ENCODE measurements at places on chromosomes 1 and 21.

DNA sequence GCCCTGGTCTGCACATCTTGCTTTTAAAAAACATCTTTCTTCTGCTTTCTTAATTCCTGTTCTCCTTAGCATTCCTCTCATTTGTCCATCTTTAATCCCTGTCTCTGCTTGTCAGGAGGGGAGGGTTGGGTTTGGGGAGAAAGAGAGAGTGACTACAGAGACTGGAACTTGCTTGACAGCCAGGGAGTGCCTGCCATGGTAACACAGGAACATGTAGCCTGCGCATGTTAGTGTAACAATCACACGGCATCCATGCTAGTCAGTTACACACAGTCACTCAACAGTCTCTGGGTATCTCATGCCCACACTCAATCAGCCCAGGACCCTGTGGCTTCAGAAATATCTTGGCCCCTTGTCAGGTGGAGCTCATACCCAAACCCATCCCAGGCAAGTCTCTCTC is 818 bp upstream of the TFAP2E start:
- no peak for DNase-seq

GRCh38 chr1:55536545-55536865 is 321.3 kb upstream of the USP24 start:
- DNase-seq = no peak

- DNase-seq = no peak
Measured at GRCh38 chr1:235637756-235638534, 11.6 kb downstream of the GNG4 start.

GRCh38 chr1:230495891-230496385 is 69.8 kb upstream of the PGBD5 start:
- no peak for DNase-seq

DNA sequence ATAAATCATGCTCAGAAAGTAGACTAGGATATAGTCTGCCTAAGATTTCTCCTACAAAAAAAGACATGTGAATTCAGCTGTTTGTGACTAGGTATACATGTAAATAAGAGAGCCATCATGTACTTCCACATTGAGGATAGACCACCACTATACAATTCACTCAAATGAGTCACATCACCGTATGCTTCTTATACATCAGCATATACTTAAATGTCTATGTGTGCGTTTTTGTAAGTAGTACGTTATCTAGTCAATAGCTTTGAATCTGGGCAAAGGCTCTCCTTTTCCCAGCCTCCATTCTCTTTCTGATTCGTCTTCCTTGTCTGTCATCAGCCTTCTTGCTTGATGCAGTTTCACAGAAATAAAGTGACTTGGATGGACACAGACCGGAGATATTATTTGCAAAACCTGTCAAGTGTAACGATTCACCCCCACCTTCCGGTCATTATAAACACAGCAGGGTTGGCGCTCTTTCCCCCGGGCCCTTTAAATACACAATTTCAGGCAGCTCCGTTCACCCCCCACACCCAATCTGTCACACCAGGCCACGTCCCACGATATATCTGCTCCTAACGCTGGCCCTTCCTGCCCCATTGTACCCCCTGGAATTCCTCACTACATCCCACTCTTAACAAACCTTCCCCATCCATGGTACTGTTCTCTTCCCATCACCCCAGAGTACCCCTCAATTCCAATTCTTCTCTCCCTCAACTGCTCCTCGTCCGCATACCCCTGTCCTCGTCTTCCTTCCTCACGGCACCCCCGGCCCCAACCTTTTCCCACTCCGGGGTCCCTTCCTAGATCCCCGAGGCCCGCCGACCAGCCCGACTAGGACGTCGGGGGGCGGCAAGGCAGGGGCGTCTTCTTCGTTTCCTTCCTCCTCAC is 636 bp downstream of the VAMP4 start:
- DNase-seq = peak; percentile 67

DNA sequence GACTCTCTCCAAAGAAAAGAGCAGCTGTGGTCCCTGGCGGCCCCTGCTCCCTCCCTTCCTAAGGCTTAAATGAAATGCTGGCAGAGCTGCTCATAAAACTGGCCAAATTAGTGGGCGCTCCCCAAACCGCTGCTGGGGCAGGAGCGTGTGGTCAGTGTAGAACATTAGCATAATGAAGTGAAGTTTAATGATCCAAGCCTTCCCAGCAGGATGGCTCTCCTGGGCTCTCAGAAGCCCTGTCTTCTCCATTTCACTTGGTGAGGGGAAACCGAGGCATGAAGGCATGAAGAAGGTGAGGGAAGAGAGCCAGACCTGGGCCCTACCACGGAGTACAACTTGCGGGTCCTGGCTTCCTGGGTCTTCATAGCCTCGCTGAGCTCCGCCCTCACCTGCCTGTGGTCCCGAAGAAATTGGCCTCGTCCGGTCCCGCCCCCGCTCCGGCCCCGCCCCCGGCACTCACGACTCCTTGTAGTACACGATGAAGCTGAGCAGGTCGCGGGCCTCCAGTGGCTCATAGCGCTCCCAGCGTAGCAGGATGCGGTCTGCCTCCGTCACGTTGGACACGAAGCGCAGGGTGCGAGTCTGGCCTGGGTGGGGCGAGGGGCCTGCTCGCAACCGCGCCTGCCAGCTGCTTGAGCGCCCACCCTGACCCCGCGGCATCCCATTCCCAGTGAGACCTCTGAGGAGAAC is 10.3 kb downstream of the INSRR start:
- no peak for DNase-seq

DNA sequence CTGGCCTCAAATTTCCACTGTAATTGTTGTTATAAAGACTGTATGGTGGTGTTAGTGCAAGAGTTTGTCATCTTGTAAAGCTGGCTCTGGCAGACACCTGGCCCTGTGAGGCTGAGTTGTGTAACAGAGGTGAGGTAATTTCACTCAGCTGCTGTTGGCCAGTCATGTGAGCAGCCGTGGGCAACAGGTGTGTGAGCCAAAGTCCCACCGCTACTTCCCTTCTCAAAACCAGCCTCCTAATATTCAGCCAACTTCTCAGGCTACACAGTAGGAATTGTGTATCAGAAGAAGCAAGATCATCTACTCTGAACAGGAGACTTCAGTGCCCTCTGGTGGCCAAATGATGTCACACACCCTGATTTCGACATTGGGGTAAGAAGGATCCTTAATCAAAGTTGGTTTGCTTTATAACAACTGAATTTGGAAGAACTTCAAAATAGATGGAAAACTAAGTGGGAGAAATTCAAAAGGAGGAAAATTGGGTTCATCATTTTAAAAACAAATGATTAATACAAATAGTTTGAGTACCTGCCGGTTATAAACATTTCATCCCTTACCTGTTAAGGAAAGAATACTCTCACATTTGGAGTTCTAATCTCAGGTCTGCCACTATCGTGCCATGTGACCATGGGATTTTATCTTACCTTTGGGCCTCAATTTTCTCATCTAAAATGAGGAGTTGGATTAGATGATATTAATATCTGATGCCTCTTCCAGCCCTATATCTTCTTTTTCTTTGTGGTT is 2.6 kb upstream of the CREG1 start:
- peak; percentile 88 for DNase-seq

DNA sequence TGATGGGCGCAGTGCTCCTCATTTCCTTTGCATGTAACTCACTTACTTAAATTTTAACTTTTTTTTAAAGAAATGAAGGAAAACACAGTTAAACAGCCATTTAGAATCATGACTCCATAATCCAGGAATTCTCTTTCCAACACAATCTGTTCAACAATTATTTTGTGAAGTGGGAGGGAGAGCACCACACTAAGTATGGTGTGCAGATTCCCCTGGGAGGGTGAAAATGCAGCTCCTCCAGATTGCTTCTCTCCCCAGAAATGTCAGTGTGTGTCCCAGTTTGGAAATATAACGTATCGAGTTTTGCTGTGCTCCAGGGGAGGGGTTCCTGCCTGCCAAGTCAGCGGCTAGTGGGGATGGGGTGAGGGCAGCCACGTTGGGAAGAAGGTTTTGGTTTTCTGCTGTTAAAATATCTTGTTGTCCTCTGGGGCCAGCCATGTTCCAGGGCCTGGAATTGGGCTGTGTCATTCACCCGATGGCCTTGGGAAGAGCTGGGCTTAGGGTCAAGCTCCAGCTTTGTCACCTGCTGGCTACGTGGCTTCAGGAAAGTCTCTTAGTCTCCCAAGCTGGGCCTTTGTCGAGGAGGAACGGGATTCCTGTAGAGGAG is 17.3 kb upstream of the DISP3 start:
- DNase-seq = no peak

GRCh38 chr1:103959565-103959964 is 209.9 kb downstream of the AMY1C start:
- no peak for DNase-seq

GRCh38 chr1:12760256-12760795 is 13.2 kb upstream of the PRAMEF12 start:
- no peak for DNase-seq

- DNase-seq = no peak
Measured at GRCh38 chr1:26259005-26259404, 20.9 kb upstream of the SH3BGRL3 start.

- DNase-seq = no peak
Measured at GRCh38 chr1:209858561-209859103, 30.9 kb downstream of the UTP25 start.

DNA sequence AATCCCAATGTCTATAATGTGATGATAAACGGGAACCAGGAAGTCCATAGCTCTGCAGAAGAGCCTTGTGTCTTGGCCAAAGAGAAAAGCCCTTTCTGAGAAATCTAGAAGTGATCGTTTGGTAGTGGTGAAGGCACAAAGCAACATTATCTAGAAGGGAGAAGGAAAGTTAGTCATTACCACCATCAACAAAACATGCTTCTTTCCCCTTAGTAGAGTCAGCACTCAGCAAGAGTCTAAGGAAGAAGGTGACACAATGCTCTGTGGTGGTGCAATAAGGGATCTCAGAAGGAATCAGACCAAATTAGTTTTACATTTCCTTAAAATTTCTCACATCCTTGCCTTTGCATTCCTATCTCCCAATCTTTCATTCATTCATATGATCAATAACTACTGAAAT is 134.4 kb upstream of the PRDX6 start:
- DNase-seq = no peak

- DNase-seq = peak; percentile 95
Measured at GRCh38 chr1:156260896-156261295, 13.0 kb upstream of the PAQR6 start.

- peak; percentile 40 for DNase-seq
Measured at GRCh38 chr1:109113590-109114341, at the start of gene ELAPOR1. ELAPOR1 (plus strand) TSS chr1:109114115; CDS start chr1:109114184, 69 bp downstream.

DNA sequence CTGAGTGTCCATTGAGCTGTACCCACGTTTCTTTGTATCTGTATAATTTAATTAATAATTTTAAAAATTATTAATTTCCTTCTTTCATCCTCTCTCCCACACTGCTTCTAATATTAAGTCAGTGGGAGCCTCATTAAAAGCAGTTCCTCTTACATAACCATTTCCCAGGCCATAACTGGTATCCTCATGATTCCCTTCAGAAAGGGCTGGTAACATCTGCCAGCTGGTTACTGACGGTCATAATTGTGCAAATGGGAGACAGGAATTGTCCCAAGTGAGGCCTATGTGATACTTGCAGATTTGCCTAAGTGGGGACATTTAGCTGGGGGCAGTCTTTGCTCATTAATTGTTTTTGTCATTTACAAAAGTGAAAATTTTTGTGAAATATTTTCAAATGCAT is 69.0 kb upstream of the SPAG17 start:
- DNase-seq = no peak

DNA sequence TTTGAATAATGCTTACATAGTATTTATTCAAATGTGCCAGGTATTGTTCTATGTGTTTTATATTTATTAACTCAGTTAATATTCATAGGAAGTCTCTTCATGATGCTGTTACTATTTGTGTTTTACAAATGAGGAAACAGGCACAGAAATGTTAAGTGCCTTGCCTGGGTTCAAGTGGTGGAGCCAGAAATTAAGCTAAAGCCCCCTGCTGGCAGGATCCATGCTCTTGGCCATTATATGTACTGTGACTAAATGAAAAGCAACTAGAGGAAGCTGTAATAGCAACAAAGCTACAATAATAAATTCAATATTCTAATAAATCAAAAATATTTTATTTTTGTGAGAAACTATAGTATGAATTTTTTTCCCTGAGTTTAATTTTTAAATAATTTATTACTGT is 30.0 kb downstream of the IARS2 start:
- no peak for DNase-seq

DNA sequence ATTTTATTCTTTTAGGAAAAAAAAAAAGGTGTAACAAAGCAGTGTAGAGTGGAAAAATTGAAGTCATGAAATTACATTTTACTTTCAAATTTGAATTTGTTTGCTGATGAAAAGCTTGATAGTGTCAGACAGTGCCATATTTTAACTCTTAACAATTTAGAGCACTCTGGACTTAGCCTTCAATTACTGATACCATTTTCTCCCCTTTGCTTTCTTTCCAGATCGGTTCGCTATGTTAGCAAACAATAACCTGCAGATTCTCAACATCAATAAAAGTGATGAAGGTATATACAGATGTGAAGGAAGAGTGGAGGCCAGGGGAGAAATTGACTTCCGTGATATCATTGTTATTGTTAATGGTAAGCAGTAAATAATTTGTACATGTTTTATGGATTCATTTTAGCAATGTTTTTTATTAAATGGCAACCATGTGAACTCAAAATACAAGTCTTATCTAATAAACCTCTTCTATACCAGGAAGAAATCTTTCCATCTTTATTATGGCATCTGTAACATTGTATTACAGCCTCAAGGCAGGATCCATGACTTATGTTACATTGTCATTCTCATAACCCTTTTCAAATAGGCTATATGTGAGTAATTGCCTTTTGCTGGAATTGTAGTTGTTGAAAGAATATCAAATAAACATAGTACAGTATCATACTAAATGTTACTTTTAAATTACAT is 293.8 kb downstream of the NCAM2 start:
- DNase-seq = no peak

DNA sequence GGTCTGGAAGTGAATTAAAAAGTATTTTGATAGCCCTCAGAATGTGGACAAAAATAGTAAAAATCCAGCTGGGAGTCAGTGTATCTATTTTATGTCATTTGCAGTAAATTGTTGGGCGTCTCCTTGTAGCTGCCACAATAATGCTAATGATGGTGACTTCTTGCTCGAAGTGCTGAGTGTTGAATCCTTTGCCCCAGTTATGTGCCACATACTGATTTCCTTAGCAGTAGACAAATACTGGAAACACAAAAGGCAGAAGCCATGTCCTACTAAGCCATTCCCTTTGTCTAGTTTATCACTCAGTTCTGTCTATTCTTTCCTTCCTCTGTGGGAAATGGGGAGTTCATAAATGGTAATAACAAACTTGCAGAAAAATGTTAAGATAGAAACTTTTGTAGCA is 70.7 kb upstream of the CXADR start:
- no peak for DNase-seq

GRCh38 chr21:29342363-29342957 is 43.7 kb downstream of the BACH1 start:
- DNase-seq = no peak

DNA sequence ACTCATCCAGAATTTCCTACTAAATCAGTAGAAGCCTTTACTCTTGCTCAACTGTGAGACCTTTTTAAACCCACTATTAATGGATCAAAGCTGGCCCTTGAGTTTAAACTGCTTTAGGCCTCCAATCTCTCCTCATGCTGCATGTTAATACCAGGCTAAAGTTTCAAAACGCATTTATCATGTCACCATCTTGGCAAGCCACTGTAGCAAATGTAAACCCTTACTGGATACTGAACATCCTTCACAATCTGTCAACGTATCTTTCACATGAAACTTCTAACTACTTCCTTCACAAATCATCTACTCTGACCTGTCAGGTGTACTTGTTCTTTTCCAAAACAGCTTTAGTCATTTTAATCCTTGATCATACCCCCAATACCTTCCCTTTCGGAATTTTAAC is 3.0 kb downstream of the PAXBP1 start:
- no peak for DNase-seq

- no peak for DNase-seq
Measured at GRCh38 chr1:63817152-63817667, 43.4 kb downstream of the ROR1 start.

- no peak for DNase-seq
Measured at GRCh38 chr1:196302981-196303380, 305.3 kb downstream of the KCNT2 start.

All from pons (tissue), 1 donor.